ENCODE measurements at places on chromosomes 2 and 18. TPM values are rescaled to one million over a fixed set of nuclear protein-coding genes. Genes with fewer than 3 reads are reported as not detected.

DNA sequence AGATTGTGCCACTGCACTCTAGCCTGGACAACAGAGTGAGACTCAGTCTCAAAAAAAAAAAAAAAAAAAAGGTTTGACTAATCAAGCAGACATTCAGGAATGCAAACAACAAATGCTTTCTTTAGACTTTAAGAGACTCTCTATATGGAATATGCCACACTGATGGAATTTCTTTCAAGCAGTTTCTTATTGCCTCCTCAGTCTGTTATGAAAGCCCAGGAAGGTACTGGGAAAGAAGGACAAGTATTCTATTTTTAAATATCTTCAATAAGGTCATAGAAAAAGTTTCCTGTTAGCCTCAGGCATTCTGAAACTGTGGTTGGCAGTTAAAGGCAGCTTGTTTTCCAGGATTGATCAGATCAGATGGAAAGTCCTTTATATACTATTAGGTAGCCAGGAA lies 241.6 kb downstream of the PIK3C3 start:
- DNase-seq: peak; percentile 32

GRCh38 chr18:49734836-49735235 lies 78.5 kb downstream of the ACAA2 start:
- DNase-seq: no peak

DNA sequence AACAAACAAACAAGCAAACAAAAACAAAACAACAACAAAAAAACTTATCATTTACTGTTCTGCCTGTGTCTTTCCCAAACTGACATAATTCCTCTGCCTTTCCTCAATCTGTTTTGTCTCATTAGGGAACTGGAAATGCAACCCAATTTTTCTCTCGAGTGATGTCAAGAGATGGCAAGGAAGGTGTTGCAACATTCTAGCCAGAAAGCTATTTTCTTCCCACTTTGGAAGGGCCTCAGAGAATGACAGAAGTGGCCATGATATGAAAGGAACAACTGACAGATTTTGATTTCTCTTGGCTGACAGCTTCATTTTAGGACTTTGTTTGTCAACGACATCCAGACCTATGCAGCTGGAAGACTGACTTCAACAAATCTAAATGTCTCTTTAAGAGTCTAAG lies 24.7 kb downstream of the RND3 start:
- DNase-seq: peak; percentile 4

DNA sequence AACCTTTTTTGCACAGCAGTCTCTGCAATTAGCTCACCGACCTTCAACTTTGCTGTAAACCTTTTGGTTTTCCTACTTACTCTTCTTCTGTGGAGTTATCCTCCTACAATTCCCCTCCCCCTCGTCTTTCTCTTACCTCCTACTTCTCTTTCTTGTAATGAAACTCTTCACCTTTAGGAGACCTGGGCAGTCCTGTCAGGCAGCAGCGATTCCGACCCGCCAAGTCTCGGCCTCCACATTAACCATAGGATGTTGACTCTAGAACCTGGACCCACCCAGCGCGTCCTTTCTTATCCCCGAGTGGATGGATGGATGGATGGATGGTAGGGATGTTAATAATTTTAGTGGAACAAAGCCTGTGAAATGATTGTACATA lies 8.3 kb downstream of the TBR1 start:
- DNase-seq: no peak

GRCh38 chr2:14433946-14434495 lies 198.5 kb upstream of the LRATD1 start:
- no peak for DNase-seq

DNA sequence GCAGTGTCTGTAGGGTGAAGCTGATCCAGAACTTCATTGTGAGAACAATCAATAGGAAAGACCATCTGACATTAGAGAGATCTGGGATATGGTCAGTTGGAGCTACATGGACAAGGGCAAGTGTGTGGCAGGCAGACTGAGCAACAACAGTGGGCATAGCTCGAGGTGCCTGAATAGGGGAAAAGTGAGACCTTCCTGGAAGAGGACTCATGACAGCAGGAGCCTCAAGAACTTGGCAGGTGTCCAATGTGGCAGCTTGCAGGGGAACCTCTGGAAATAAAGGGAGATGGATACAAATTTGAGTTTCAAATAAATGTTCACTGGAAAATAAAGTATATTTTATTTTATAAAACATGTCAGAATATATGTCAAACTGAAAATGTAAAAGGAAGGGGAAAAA lies 117.9 kb downstream of the TANC1 start:
- no peak for DNase-seq

GRCh38 chr2:219573166-219573565 lies 1.1 kb downstream of the INHA start:
- no peak for DNase-seq

FAM110C gene
- not detected for total RNA-seq

EGR4 gene
- total RNA-seq: not detected

ABCB11 gene
- not detected for total RNA-seq
